ENCODE measurements at places on chromosomes 4 and X. TPM values are rescaled to one million over a fixed set of nuclear protein-coding genes. Genes with fewer than 3 reads are reported as not detected.

The CXorf49 gene
- not detected for total RNA-seq

The NAA11 gene
- not detected for total RNA-seq

The HPSE gene
- 1.3 TPM for total RNA-seq

The HPGD gene
- total RNA-seq: 39.8 TPM

The C4orf33 gene
- total RNA-seq: 10.5 TPM

The MAGEE1 gene
- 5.0 TPM for total RNA-seq

The PRR32 gene
- 9.7 TPM for total RNA-seq

The CTSO gene
- 32.5 TPM for total RNA-seq

The FAT1 gene
- 410 TPM for total RNA-seq

The RTL9 gene
- 0.18 TPM for total RNA-seq

The XK gene
- total RNA-seq: 7.8 TPM

All from metanephros (tissue), 2 donors.